GM06990 (cell line): ENCODE measurements at places on chromosomes 11 and 22.

DNA sequence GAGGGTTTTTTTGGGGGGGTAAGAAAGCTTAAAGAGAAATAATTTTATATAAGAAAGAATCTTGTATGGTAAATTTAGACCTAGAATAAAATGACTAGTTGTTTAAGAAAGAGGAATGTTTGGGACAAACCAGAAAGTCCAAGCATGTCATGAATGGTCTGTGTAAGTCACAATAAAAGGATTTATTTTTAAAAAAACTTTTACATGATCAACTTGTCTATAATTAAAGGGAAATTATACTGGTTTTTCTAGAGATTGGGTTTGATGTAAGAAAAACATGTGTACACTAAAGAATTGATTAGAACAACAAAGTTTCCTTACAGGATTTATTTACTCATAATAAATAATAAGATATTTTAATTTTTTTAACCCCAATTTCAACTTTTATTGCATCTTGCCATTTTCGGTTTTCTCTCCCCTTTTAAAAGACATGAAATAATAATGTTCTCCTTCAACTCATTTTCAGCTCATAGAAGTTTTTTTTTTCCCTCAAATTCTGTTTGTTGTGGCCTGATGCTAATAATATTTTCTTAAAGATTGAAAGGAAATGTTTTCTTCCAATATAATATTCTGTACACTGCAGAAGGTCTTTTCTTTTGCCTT is 35.4 kb upstream of the INCENP start:
- no peak for DNase-seq

DNA sequence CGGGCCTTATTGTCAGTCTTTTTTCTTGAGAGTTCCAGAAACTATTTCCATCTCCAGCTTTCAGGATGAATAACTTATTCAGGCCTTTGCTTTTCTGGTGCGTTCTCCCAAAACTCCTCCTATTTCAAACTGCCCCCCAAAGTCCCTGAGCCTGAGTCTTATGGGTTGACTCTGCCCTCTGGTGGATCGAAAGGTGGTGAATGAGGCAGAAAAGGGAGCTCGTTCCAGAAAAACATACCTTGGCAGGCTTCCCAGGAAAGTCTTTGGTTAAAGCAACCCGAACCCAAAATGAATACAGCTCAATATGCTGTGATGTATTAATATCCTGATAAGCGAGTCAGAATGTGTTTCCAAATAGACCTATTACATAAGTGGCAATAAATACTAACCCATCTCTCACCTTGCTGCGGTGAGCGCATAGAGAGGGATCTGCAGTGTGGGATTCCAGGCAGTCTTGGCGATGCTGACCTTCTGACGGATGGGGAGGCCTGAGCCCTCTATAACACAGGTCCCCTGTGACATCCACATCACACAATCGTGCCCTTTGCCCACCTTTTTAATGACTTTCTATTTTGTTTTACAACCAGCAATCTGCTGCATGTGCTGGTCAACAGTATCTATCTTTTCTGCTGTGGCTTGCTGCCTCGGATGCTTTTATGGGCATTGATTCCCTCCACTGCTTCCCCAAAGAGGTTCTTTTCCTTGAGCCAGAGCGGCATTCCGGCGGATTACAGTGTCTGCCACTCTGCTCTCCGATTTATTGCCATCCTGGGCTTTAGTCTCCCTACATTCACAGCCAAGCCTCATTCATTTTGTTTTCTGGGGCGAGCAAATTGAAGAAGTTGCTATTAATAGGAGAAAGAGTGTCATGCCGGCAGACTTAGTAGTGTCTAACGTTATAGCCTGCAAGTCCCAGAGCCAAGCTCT is 756.8 kb downstream of the NTM start:
- DNase-seq = no peak

- no peak for DNase-seq
Measured at GRCh38 chr11:60756307-60757032, at the start of gene MS4A15. TSS of gene MS4A15 (plus strand) at chr11:60756867. CDS start at chr11:60763734, 6,867 bp downstream.

GRCh38 chr22:30186510-30186909 is 60.0 kb downstream of the LIF start:
- no peak for DNase-seq
